Activated CD4-positive, CD25-positive, alpha-beta regulatory T cell treated with anti-CD3 and anti-CD28 coated beads, Interleukin-2, amount 50 U/mL, for 72 hours (primary cell): ENCODE measurements at places on chromosomes 7 and 10.
A peak's percentile ranks its signal among the peaks of the same experiment; 100 is the strongest.

- DNase-seq = no peak
Measured at GRCh38 chr10:129309565-129309964, 157.5 kb upstream of the MGMT start.

DNA sequence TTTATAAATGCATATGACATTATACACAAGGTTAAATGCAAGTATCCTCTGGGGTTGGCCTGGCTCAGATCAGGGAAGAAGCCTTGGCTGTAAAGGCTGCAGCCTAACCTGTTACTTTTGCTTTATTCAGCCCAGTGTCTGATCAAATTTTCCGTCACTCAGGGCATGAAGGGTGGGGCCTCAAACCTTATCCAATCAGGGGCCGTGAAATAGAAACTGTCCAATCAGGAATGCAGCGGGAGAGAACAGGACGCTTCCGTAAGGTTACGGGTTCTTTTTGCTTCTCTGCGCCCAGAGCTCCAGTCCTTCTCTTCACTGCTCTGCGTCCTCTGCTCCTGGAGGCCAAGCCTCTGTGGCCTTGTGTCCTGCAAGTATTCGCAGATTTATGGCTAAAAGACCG lies at the start of gene ZNF716:
ZNF716 (plus strand) TSS at position 274 of the 400 bp plus-strand sequence; CDS start at position 386, 112 bp downstream.
- DNase-seq = no peak

GRCh38 chr7:16271990-16272665 lies 149.2 kb downstream of the CRPPA start:
- no peak for DNase-seq

DNA sequence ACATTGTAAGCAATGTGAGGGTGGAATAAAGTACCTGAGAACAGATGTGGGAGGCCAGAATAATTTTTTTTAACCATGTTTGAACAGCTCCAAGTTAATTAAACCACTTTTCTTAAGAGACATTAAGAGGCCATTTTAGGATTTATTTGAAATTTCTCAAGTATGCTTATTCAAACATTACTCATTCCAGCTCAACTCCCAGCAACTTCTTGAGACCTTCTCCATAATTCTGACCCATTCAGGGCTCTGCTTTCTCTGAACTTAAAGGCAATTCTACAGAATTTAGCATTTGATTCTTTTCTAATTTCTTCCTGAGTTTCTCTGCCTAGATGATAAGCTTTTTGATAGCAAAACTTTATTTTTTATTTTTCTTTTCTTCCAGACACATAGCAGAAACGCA lies 314.5 kb downstream of the CAMK1D start:
- no peak for DNase-seq

GRCh38 chr7:51732116-51732515 lies 415.5 kb upstream of the COBL start:
- no peak for DNase-seq

GRCh38 chr10:79203833-79204232 lies 135.1 kb downstream of the ZMIZ1 start:
- no peak for DNase-seq

- no peak for DNase-seq
Measured at GRCh38 chr7:107913851-107914250, 22.9 kb downstream of the DLD start.

GRCh38 chr10:30378201-30378995 lies 29.3 kb upstream of the MTPAP start:
- DNase-seq = no peak

GRCh38 chr10:28661035-28661434 lies 16.3 kb upstream of the BAMBI start:
- no peak for DNase-seq

DNA sequence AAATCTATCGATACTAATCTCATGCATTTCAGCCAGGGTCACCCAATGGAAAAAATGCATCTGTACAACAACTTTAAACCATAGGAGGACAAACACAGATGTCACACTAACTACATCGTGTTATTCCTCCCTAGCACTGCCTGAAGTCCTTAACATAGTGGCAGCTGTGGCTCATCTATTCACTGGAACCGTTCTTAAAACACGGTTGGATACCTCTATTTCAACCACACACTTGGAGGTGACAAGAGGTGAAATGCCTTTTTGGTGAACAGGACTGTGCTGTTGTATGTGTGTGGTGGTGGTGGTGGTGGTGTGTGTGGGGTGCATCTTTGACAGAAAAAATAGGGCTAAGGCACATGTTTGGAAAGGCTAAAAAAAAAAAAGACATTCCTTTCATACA lies 93.1 kb downstream of the NRP1 start:
- DNase-seq = no peak

DNA sequence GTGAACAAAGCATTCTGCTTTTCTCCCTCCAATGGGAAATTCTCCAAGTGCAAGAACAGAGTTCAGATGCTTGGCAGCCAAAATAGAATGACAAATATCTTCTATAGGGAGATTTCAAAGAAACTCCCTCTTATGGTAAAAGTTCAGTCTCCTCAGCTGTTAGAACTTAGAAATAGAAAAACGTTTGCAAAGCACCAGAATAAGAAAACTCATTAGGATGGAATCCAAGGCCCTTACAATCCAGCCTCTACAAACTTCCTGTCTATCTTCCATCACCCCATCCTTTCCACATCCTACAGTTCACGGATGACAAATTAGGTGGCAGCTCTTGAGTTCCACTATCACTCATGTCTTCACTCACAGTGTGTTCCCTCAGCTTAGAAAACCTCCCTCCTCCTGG lies 25.7 kb downstream of the FAM13C start:
- DNase-seq = no peak

DNA sequence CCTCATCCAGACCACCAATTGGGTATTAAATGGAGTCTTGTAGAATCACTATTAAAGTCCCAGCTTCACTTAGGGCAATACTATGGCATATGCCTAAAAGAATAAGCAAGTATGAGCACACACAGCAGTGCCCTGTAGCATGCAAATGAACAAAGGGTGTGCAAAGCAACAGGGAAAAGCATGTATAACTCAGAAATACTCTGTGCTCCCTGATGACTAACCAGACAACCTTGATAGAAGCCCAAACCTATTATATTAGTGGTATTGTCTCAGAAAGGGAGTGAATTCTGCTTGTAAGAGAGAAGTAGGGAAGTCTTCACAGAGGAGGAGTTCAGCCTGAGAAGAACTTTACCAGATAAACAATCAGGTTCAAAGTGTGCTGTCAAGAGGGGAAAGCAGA lies 131.2 kb downstream of the DGKI start:
- DNase-seq = no peak

DNA sequence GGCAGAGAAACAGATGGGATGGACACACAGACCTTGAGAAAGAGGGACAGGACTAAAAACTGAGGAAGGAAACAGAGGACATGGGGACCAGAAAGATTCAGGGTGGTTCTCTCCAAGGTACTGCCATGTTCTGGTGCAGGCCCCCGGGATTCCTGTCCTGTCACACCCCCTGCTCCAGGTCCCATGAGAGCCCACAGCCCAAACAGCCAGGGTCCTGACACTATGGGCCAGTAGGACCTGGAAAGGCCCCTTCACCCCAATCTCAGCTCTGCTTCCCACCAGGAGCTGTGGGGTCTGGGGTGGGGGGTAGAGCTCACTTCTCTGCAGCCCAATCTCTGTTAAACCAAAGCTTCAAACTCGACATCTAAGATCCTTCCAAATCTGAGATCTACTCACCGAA lies 21.2 kb downstream of the PDIA4 start:
- no peak for DNase-seq

- no peak for DNase-seq
Measured at GRCh38 chr10:76350583-76350982, 919.2 kb downstream of the LRMDA start.

GRCh38 chr10:132336919-132337407 lies 5.0 kb downstream of the LRRC27 start:
- DNase-seq = no peak

GRCh38 chr10:46050941-46051623 lies 5.0 kb upstream of the MSMB start:
- no peak for DNase-seq

DNA sequence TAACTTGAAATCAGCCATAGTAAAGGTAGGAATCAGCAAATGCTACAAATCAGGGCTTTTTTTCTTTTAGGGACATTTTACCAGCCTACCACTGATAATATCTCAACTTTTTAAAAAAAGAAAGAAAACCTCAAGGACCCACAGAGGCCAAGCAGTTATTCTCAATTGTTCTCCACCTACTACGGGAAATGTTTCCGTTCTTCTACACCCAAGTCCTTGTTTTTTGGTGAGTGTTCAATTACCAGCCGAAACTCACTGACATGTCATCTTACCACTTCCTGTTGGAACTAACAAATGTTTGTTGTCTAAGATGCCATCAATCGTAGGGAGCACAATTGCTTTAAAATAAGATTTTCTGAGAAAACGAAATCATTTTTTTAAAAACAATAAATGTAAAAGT lies 50.2 kb upstream of the CDK1 start:
- no peak for DNase-seq

DNA sequence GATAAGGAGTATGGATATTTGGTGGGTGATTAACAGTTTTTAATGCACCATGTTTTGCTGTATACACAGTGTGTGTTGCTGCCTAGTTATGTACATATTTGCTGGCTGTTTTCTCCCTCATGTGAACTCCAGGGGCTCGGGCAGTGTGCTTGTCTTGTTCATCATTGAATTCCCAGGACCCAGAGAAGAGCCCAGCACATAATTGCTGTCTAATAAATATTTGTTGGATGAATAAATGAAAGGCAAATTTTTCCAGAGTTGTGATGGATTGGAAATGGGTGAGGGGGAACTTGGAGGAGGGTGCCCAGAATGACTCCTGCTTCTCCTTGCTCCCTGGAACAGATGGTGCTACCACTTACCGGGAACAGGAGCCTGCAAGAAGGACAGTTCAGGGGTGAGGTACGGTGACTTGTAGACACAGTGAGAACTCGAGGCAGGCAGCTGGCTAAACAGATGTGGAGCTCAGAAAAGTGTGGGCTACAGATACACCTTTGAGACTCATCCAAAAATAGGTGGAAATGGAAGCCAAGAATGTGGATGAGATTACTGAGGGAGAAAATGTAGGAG lies 586.8 kb upstream of the MGMT start:
- no peak for DNase-seq

GRCh38 chr10:62454687-62455397 lies 80.7 kb downstream of the ZNF365 start:
- DNase-seq = no peak

- DNase-seq = no peak
Measured at GRCh38 chr7:69654381-69654780, 56.1 kb downstream of the AUTS2 start.

DNA sequence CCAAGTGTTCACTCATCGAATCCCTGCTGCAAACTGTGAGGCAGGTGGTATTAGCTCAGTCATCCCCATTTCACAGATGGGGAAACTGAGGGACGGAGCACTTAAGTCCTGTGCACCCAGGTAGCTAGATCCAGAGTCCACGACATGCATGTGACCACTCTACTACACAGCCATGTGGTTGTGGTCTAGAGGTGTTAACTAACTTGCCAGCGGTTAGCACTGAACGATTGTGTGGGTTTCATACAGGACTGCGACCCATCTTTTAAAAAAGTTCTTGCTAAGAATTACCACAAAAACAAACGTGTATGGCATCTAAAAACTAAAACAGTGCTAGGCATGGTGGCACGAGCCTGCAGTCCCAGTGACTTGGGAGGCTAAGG lies 16.1 kb upstream of the ABCC2 start:
- DNase-seq = no peak

GRCh38 chr7:55526329-55526728 lies 46.0 kb downstream of the VOPP1 start:
- no peak for DNase-seq

GRCh38 chr7:79244482-79244881 lies 209.0 kb downstream of the MAGI2 start:
- DNase-seq = no peak

DNA sequence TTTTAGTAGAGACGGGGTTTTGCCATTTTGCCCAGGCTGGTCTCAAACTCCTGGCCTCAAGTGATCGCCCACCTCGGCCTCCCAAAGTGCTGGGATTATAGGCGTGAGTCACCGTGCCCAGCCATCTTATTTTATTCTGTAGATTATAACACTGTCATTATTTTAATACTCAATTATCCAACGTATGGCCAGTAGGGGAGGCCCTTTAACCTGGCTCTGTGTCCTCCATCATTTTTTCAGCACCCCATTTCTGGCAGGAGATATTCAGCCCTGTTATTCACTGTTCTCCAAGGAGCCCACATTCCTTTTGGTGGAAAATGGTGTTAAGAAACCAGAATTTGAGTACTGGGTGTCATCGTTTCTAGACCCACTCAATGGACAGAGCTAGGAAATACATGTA lies 31.5 kb downstream of the PDSS1 start:
- DNase-seq = no peak

DNA sequence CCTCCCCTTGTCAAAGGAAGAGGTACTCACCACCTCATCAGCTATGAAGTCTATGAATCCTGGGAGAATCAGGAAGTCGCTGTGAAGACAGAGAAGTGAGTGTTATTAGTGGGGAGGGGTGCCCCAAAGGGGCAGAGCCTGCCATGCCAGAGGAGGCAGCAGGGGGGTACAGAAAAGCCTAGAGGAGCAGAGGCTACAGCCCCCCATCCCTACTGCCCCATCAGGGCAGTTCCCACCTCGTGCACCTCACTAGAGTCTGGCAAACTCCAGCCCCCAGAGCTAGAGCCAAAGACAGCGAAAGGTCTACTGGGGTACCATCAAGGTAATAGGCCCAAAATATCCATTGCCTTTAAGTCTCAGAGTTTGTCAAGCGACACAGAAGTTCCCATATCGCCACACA lies 6.1 kb downstream of the IMPDH1 start:
- DNase-seq = no peak

GRCh38 chr7:110841840-110842545 lies 248.9 kb upstream of the LRRN3 start:
- DNase-seq = no peak

- DNase-seq = no peak
Measured at GRCh38 chr10:55631071-55631654, 729.9 kb downstream of the ZWINT start.

GRCh38 chr10:113463777-113464176 lies 89.1 kb upstream of the HABP2 start:
- DNase-seq = no peak

- DNase-seq = no peak
Measured at GRCh38 chr7:17552952-17553351, 254.5 kb downstream of the AHR start.

- peak; percentile 29 for DNase-seq
Measured at GRCh38 chr10:124733571-124734245, 10.5 kb downstream of the FAM53B start.

GRCh38 chr10:80186364-80187012 lies 18.8 kb downstream of the ANXA11 start:
- DNase-seq = no peak

- DNase-seq = no peak
Measured at GRCh38 chr7:5348134-5349004, 65.6 kb downstream of the SLC29A4 start.

DNA sequence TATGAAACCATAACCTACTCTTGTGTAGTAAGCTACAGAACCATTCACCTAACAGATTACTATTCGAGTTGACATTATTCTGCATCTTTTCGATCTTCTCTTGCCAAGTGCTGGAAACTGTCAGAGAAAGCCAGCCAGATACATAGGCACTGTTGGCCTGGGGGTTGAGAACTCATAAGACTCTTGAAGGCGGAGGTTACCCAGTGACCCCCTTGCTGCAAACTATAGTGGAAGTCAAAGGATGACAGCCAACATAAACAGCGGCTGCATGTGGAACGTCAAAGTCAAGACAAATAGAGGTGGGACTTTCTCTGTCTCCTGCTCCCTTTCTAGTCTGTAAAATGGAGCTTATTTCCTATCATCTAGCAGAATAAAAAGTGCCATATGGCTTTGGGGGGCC lies 394.2 kb downstream of the LRMDA start:
- no peak for DNase-seq
